ENCODE measurements at places on chromosomes 7 and 10.

DNA sequence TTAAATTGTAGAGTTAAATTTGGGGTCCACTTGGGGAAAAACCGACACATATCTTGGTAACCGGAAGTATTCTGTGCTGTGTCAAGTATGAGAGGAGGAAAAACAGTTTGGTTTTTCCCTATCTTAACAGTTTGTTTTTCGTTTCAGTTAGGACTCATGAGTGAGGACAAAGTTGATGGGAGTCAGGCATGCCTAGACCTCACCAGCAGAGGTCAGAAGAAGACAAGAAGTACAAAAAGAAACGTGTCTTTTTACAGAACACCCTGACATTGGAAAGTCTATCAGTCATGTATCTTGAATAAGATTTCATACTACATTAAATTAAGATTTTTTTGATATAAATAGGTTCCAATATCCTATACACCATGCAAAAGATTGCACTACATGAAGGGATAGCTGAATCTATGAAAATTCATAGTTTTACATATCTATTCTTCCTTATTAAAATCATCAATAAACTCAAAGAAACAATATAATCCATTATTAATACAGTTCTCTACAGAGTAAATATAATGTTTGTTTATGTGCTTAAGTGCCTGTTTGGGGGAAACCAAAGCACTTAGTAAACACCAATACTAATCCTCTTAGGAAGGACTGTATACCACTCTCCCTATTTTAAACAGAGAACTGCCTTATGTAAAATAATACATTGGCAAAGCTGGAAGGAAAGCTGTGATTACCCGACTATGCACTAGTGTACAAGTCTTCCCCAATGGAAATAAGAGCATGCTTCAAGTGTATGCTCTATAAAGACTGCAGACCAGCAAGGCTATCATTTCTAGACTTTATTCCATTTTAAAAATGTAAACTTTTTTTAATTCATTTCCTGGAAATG lies 95.6 kb downstream of the USP6NL start:
- no peak for DNase-seq

GRCh38 chr10:80409121-80409520 lies 770 bp downstream of the PRXL2A start:
- no peak for DNase-seq

DNA sequence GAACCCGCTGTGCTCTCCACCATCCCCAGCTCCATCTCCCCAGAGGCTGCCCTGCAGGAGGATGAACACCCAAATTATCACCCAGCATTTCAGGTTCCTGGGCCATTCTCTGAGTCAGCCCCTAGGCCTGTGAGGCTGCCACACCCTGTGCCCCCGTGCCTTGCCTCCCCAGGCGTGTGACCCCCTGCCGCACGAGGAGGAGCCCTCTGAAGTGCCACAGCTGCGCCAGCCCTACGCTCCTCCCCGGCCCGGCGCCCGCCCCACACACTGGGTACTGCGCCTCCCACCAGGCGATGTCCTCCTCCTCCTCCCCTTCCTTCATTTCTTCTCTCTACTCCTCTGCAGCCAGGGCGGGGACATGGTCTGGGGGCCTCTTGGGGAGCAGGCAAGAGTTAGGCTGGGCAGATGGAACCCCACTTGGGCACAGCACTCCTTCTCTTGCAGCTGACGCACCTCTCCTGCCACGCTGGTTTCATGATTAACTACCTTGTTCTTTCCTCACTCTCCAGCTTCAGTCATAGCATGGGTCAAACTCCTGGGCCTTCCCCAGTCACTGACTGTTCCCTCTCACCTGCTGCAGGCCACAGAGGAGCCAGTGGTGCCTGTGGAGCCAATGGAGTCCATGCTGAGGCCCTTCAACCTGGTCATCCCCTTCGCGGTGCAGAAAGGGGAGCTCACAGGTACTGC lies 12.7 kb upstream of the ATP6V1F start:
- no peak for DNase-seq

GRCh38 chr7:14747701-14748100 lies 154.8 kb downstream of the DGKB start:
- no peak for DNase-seq

GRCh38 chr10:6121146-6121545 lies 32.3 kb downstream of the RBM17 start:
- DNase-seq: no peak

DNA sequence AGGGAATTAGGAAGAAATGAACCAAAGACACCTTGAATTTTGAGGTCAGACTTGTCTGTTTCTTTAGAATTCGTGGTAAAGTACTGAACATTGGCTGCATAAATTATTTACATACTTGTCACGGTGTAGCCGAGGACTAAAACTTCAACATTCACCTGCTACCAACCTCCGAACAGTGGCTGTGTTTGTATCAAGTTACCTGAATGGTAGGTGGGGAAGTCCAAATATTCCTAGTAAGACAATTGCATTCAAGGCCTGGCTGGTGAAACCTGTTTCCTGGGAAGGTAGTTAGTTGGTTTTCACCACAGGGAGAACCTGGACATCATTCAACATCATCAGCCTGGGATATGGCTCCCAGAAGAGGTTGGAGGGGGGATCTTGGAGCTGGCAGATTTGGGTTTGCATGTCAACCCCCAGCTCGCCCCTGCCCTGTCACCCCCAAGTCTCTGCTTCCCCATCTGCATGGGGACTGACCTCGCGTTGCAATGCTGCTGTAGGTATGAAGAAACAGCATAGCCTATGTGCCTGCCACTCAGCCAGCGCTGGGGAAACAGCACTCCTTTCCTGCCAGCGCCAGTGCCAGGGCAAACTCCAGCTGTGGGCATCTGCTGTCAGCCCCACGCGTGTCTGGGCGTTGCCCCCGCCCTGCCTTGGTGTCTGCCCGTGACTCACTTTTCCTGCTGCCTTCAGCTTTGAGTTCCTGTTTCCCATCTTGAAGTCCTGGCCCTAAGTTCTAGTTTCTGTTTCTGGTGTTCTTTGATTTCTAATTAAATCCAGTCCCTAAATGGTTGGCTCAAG lies 12.7 kb upstream of the LARP4B start:
- DNase-seq: peak; percentile 7

DNA sequence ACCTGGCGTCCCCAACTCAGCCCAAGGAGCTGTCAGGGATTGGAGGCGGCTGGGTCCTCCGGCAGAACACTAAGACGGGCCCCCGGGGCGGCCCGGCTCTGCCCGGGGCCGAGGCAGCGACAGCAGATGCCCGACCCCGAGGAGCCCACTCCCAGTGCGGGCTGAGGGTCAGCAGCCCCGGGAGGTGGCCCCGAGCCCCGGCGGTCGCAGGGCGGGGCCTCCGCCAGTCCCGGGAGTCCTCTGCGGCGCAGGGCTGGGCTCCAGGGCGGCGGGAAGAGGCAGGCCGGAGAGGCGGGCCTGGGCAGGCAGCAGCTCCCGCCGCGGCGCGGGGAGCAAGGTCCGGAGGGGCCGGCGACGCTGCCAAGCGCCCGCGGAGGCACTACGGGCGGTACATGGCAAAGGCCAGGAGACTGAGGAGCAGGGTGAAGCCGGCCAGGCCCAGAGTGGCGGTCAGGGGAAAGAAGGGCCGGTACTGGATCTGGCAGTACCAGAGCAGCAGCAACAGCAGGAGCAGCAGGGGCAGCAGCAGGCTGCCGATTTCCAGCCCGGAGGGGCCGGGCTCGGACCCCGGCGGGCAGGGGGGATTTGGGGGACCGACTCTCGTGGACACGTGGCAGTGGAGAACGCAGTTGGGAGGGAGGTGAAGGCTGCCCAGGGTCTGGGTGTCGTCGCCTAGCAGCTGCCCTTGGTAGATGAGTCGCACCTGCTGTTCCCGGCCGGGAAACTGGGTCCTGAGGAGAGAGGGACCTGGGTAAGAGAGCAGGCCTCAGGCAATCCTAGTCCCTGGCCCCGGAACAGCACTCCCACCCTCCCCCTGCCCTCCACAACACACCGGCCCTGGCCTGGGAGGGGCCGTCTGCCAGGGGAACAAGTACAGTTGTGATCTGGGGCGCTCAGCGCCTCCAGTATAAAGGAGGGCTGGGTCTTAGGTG lies 827 bp upstream of the FASTK start:
- no peak for DNase-seq

DNA sequence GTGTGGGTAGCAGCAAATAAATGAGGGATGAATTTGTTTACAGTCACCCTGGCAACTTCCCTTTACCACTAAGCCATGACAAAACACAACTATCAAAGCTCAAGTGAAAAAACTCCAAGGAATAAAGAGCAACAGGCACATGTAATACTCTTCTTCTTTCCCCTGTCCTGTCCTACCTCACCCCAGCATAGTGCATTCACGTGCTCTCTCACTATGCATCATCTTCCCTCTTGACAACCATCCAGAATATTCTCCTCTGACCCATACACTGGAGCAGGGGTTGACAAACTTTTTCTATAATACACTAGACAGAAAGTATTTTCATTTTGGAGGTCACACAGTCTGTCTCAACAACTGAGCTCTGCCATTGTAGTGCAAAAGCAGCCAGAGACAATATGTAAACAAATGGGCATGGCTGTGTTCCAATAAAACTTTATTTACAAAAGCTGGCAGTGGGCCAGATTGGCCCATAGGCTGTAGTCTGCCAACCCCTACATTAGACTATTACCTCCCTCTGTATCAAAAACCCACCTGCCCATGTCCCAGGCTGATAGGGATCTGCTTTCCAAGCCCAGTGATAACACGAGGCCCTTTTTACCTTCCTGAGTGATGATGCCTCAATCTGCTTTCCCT lies 354.5 kb downstream of the FGFR2 start:
- no peak for DNase-seq

DNA sequence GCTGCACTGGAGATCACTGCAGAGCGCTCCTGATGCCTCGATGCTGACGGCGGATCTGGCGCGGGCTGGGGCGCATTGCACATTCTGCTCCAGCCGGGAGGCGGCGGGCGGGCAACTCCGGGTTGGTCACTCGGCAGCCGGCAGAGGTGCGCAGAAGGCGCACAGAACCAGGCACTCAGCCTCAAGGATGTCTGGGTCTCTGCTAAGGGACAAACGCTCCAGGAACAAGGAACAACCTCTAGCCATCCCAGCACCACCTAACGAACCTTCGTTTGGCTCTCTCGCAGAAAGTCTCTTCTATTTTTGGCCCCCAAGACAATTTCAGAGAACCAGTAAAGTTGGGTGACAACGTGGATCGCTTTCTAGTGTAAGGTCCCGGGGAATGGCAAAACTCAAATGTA lies 254.6 kb downstream of the OTUD1 start:
- DNase-seq: no peak

DNA sequence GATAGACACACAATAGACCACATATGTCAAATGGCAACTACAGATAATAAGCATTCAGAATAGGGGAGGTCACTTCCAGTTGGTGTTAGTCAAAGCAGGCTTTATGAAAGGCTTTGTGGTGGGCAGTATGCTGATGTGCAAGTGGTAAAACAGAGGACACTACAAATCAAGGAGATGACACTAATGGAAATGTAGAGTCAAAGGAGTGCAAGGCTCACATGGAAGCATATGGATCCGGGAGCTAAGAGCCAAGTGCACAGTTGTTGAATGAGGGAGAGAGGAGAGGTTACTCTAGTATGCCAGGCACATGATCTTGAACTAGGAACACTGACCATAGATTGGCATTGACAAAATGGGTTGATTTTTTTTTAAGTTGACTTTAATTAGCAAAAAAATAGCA lies 62.7 kb downstream of the GRM3 start:
- DNase-seq: no peak

- no peak for DNase-seq
Observed at GRCh38 chr7:105098863-105099515, 85.0 kb downstream of the KMT2E start.

DNA sequence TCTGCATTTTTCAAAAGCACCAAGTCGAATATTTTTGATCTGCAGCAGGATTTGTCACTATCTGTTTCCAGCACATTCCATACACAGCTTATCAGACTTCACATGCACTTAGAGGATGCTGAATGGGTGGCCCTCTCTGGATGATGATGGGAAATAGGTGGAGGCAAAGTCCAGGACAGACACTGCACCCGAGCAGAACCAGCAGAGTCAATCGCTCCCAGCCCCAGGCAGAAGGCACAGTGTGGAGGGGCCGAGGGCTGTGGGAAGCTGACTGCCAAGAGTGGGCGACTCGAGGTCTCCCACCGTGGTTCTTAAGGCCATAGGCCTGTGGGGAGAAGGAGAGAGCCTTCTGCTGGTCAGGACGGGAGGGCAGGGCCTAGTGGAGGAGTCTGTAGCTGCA lies 490.2 kb upstream of the MGMT start:
- DNase-seq: no peak

- DNase-seq: no peak
Observed at GRCh38 chr7:1144269-1144771, 15.7 kb downstream of the ZFAND2A start.

- DNase-seq: no peak
Observed at GRCh38 chr7:140404565-140405065, 757 bp downstream of the RAB19 start.

DNA sequence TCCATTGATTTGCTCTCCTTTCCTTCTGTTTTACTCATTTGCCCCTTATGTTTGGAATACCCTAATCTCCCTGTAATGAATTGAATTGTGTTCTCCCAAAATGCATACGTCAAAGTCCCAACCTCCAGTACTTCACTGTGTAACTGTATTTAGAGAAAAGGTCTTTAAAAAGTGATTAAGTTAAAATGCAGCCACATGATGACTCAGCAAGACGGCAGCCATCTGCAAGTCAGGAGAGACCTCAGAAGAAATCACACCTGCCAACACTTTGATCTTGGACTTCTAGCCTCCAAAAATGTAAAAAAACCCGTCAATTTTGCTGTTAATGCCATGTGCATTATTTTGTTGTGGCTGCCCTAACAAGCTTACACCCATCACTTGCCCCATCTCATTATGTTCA lies 85.3 kb upstream of the PCLO start:
- DNase-seq: no peak

DNA sequence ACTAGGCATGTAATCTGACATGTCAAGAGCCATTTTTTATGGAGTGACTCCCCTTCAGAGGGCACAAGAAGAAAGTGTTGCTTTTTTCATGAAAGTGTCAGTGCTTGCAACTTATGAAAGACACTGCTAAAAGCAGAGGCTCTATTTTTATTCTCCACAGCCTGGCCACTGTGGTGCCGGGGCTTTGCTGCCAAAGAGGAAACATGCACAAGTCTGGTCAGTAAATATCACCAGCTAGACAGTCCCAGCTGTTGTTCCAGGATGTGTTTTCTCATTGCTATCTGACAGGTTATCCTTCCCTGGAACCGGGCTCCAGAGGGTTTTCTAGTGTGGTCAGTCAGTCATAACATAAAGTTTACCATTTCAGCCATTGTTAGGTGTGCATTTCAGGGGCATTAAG lies 180.7 kb upstream of the PITRM1 start:
- DNase-seq: no peak

- no peak for DNase-seq
Observed at GRCh38 chr7:130494431-130494858, 2.6 kb downstream of the MEST start.

DNA sequence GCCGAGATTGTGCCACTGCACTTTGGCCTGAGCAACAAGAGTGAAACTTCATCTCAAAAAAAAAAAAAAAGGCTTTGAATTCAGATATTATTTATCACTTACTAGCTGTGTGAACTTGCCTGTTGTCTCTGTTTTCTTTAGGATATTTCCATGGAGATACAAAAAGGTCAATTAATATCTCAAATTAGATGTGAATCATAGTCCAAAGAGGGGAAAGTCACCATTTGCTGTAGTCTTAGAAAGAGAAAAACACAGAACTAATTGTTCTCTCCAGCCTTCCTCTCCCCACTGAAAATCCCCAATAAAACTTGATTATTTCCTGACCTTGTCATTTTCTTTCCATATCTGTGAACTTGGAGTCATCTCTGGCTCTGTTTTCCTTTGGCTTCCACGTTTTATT lies 21.2 kb downstream of the HEPACAM2 start:
- no peak for DNase-seq

GRCh38 chr7:86049910-86050309 lies 593.8 kb upstream of the GRM3 start:
- DNase-seq: no peak

Measured in AG04449 (cell line).